Activated naive CD4-positive, alpha-beta T cell treated with Interleukin-2 at 50 U/mL for 16 hours (primary cell): ENCODE measurements at places on chromosomes 7 and 10.
A peak's percentile ranks its signal among the peaks of the same experiment; 100 is the strongest.

DNA sequence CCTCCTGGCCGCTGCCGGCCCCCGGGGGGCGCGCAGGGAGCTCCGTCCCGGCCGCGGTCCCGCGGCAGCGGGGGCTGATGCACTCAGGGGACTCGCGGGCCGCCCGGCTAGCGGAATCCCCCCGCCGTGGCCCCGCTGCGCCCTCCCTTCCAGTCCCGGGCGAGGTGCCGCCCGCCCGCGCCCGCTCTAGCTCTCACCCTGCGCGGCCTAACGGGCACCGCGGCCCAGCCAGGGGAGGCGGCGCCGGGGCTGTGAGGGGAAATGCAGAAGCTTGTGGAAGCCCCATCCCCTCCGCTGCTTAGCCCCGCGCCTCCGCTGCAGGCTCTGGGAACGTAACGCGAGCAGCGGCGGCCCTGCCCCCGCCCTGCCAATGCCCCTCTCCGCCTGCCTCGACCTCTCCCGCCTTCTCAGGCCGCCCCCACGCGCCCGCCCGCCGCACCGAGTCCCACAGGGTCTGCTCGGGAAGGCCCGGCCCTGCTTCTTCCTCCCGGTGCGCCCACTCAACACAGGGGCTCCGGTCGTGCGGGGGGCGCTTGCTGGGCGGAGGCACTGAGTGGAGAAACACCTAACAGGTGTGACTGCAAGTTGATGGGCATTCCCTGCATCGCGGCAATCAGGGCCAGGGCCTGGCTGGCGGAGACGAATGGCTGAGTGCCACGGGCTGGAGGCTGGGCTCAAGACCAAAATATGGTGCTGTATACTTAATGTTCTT lies 384 bp upstream of the TMEM229A start:
- DNase-seq: no peak

DNA sequence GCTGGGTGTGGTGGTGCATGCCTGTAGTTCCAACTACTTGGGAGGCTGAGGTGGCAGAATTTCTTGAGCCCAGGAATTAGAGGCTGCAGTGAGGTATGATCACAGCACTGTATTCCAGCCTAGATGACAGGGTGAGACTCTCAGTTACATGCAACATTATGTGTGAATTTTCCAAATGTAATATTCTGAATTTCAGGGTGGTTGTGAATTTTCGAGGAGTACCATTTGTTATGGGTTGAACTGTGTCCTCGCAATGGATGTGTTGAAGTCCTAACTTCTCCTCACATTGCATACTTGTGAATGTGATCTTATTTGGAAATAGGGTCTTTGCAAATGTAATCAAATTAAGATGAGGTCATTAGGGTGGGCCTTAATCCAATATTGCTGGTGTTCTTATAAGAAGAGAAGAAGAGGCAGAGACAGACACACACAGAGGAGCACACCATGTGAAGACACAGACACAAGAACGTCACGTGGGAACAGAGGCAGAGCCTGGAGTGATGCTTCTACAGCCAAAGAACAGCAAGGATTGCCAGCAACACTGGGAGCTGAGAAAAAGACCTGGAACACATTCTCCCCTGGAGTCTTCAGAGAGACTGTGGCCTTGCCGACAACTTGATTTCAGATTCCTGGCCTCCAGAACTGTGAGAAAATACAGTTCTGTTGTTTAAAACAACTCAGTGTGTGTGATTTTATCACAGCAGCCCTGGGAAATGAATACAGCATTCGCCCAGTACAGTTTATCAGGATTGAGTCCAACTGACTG lies 91.9 kb downstream of the ZNF783 start:
- no peak for DNase-seq

- no peak for DNase-seq
These were observed 244.2 kb upstream of the YAE1 start for GRCh38 chr7:39321909-39322498.

DNA sequence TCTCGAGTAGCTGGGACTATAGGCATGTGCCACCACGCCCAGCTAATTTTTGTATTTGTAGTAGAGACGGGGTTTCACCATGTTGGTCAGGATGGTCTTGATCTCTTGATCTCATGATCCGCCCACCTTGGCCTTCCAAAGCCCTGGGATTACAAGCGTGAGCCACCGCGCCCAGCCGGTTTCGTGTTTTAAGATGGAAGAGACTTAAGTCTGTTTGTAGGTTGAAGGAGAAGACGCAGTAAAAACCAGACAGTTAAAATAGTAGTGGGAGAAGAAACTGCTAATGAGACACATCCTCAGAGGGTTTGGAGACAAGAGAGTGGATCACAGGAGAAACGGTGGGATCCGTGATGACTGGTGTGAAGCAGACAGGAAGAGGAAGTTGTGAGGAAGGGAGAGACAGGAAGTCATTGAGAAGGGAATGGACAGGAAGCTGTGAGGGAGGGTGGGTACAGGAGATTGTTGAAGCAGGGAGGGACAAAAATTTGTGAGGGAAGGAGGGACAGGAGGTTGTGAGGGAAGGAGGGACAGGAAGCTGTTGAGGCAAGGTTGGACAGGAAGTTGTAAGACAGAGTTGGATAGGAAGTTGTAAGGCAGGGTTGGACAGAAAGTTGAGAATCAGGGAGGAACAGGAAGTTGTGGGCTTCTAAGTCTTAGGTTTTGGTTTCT lies 115.5 kb downstream of the WDFY4 start:
- no peak for DNase-seq

- no peak for DNase-seq
These were observed 157.0 kb downstream of the PTPN20 start for GRCh38 chr10:47067949-47068940.

DNA sequence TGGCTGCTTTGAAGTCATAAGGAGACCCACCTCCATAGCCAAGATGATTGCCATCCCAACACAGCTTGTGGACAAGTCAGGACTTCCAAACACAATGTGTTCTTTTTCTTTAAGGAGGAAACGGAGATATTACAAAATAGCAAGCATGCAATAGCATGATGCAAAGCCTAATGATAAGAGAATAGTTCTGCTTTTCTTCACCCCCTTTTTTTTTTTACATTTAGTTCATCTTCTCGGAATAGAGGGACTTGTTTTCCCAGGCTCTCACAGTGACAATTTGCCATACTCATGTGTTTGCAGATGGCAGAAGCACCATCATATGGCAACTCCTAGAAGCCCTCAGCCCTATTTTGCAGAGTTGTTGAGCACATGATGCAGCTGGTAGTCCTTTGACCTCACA lies 119.8 kb downstream of the ITGB8 start:
- DNase-seq: no peak

DNA sequence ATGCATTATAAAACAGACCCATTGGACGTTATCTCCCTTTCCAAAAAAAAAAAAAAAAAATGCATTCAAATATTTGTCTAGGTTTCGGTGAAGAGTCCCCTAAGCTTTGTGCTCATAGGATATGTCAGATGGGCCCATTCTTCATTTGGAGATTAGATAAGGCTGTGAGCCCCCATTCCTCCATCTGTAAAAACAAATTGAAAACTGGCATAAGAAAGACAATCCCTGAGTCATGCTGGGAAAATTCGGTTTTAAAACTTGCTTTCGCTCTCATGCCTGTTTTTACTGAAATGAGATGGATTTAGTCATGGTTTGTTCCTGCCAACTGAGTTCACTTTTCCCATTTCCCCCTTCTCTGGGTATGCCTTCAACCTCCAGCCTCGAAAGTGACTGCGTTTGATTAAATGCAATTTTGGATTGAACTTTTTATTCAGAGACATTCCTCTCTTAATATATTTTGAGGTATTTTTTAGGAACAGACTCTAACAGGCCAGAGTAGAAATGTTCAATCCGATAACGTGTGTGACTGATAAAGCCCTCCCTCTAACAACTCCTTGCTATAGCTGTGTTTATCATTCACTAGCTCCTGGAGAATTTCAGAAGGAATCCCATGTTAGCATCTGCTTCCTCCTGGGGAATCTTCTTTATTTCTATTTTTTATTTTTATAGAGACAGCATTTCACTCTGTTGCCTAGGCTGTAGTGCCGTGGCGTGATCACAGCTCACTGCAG lies 190.9 kb upstream of the LYZL2 start:
- no peak for DNase-seq

DNA sequence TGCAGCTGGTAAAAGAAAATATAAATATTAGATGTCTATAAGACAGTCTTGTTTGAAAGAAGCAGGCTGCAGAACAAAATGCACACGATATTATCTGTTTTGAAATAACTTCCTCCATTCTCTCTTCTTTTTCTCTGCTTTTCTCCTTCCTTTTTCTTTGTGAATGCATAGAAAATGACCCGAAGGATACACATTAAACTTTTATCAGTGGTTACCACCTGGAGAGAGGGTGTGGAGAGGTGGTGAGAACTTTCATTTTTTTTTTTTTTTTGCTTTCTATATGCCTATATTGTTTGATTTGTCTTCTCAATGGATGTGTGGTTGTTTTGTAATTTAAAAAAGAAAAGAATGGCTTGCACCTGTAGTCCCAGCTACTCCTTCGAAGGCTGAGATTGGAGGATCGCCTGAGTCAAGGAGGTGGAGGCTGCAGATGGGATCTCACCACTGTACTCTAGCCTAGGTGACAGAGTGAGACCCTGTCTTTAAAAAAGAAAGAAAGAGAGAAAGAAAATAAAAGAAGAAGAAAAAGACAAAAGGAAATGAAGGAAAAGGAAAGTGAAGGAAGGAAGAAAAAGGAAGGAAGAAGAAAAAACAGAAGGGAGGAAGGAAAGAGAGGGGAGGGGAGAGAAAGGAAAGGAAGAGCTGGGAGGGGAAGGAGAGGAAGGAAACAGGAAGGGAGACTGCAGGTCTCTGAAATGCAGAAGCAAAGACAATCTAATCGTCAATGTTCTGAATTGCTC lies 64.4 kb downstream of the SAMD9 start:
- DNase-seq: no peak

DNA sequence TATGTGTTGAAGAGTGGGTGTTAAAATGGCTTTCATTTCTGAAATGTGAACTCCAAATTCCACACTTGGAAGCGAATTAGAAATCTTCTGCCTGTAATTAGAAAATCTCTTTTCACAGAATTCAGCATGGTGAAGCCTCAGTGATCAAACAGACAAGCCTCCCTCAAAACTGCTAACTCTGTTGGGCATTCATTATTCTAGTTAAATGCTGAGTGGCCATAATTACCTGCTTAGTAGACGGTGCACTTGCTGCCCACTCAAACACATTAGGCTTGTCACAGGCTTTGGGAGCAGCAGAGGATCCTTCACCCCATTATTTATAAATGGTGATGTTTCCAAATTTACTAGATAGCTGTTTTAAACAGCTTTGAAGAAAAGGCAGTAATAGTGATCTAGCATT lies 177.2 kb upstream of the PCLO start:
- no peak for DNase-seq

GRCh38 chr10:88744002-88744401 lies 15.8 kb upstream of the LIPN start:
- no peak for DNase-seq

DNA sequence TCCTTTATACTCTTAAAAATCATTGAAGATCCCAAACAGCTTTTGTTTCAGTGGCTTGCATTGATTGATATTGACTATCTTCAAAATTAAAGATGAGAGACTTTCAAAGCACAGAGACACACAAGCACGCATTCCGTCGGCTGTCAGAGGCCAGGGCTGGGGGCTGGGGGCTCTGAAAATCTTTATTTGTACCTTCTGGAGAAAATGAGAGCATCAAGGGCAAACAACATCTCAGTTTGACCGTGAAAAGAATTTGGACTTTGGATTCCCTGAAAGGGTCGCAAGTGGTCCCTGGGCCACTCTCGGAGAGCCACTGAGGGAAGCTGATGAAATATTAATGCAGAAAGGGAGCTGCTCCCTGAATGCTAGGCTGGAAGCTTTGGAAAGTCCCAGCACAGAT lies 96.4 kb downstream of the CHST15 start:
- DNase-seq: no peak

GRCh38 chr10:6665847-6666246 lies 85.8 kb upstream of the PRKCQ start:
- DNase-seq: peak; percentile 48

DNA sequence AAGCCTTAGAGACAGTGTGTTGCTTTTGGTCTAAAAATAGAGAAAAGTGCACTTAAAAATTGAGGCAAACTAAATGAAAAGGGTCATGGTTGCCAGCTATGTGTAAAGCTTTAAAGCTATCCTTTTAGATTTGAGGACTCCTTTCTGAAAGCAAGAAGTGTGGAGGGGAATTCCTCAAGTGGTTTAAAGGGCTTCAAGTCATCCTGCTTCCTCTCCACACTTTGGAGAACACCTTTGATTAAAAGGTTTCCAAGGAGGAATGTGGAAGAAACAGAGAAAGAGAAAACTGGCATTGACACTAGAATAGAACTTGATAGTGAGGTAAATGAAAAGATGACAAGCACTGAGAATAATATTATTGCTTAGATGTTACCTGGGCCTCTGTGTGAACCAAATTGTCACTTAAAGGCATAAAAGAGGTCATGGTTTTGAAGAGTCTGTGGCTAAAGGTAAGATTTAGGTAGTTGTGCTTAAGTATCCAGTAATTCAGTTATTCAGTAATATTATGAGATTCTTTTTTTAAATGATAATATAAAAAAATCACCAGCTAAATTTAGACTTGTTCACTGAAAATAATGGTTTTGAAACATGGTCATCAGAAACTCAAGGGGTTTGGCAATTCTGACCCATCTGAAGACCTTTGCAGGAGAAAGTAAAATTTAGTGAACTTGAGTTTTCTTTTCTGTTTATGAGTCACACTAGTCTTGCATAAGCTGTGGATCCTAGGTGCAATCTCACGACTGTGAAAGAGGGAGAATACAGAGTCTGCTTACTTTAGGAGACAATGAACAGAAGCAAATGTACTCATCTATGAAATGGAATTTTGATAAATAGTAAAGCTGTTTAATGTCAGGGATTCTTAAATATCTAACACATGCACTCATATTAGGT lies 466.0 kb downstream of the KIF20B start:
- no peak for DNase-seq

DNA sequence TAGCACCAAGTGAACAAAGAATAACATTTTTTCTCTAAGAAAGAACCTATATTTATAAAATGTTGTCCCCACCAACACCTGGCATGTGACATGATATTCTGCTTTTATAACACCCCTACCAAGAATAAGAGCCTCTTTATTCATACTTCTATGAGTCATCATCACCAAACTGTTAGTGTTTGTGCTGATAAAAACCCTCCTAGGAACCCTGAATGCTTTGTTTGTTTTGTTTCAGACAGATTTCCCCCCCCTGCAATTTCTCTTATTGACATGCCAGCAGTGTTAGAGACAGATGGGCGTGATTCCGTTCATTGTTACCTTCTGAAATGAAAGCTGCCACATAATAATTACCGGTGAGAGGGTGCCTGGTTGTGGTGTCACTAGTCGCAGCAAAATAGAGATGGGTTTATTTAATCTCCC lies 651.1 kb downstream of the SORCS1 start:
- DNase-seq: no peak

DNA sequence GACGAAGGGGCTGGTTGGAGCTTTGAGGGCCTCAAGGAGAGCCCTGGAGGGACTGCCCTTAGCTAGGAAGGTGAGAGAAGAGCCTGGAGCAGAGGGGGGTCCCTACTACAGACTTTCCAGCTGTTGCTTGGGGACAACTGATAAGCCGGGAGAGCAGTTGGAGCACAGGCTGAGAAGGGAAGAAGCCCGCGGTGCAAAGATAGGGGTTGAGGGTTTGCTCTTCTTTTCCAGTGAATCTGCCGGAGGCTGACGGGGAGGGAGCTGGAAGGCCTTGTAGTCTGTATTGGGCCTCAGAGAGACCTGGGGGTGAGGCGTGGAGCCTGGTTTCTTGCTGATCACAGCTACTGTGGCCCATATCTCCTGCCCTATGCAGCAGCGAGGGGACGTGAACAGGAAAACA lies 23.7 kb downstream of the CYP26A1 start:
- no peak for DNase-seq

GRCh38 chr7:7099584-7100014 lies 82.7 kb upstream of the C1GALT1 start:
- DNase-seq: no peak
